ENCODE measurements at places on chromosomes 16 and 17.

GRCh38 chr17:38465391-38466345, 37.4 kb downstream of the ARHGAP23 start:
- DNase-seq: no peak

- DNase-seq: no peak
Observed at GRCh38 chr17:51612692-51613091, 352.3 kb downstream of the UTP18 start.

DNA sequence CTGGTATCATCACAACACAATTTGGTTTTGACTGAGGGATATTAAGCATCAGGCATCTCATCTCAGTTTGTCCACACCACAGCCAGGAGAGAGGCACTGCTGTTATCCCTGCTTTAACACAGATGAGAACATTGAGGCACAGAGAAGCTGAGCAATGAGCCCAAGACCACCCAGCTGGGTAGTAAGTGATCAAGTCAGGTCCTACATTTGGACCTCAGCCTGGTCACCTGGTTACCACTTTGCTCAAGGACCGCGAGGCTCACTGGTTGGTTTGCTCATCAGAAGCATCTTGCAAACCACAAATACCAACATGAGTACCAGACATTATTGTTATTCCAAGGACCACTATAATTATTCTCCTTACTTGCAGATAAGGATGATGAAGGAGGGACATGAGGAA, 245.5 kb downstream of the CBLN1 start:
- DNase-seq: no peak

DNA sequence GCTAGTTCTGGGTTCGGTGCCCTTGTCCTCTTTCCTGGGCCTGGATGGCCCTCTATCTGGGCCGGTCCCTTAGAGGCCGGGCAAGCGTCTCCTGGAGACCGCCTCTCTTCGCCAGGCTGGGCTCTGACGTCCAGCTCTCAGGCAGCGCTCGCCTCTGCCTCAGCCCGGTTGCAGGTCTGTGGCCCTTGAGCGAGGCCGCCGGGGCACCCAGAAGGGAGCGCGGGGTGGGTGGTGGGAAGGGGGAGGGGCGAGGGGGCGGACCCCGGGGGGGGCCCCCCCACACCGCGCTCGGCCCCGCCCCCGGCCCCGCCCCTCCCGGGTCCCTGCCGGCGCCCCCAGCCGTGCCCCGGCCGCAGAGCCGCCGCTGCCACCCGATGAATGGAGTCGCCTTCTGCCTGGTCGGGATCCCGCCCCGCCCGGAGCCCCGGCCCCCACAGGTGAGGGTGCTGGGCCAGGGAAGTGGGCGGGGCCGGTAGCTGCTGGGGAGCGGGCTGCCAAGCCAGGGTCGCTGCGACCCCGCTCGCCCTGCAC, at the start of gene ARHGAP23:
Gene ARHGAP23, plus strand, starts transcription at position 353 of the 531 bp plus-strand sequence. Its CDS starts 22 bp downstream, at position 375.
- DNase-seq: peak; percentile 14

GRCh38 chr17:2564877-2565276, 28.6 kb upstream of the PAFAH1B1 start:
- DNase-seq: no peak

DNA sequence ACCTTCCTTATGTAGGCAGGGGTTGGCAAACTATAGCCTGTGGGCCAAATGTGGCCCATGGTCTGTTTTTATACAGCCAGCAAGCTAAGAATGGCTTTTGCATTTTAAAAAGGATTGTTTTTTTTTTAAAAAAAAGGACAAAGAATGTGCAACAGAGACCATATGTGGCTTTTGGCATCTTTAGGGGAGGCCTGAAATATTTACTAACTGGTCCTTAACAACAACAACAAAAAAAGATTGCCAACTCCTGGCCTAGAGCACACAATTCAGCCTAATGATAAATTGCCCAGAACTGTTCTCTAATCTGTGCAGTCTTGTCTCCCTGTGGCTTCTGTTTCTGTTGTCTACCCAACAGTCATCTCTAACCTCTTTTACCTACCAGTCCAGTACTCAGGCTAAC, 67.1 kb downstream of the SSH2 start:
- DNase-seq: no peak

- peak; percentile 52 for DNase-seq
Observed at GRCh38 chr16:88264641-88265285, 118.0 kb upstream of the ZNF469 start.

- DNase-seq: no peak
Observed at GRCh38 chr17:58305626-58306025, 23.0 kb downstream of the TSPOAP1 start.

- no peak for DNase-seq
Observed at GRCh38 chr16:74954763-74955162, 30.2 kb downstream of the WDR59 start.

GRCh38 chr17:81523402-81524038, 4.7 kb upstream of the FSCN2 start:
- DNase-seq: no peak

GRCh38 chr16:22192261-22193062, 13.6 kb upstream of the EEF2K start:
- peak; percentile 57 for DNase-seq

- DNase-seq: no peak
Observed at GRCh38 chr17:9414471-9414870, 161.1 kb downstream of the STX8 start.

GRCh38 chr17:1398931-1399678, 917 bp downstream of the YWHAE start:
- no peak for DNase-seq

- DNase-seq: no peak
Observed at GRCh38 chr17:80361495-80362220, 53.3 kb upstream of the ENDOV start.

GRCh38 chr17:82458885-82459424, 414 bp downstream of the NARF start:
- DNase-seq: no peak

DNA sequence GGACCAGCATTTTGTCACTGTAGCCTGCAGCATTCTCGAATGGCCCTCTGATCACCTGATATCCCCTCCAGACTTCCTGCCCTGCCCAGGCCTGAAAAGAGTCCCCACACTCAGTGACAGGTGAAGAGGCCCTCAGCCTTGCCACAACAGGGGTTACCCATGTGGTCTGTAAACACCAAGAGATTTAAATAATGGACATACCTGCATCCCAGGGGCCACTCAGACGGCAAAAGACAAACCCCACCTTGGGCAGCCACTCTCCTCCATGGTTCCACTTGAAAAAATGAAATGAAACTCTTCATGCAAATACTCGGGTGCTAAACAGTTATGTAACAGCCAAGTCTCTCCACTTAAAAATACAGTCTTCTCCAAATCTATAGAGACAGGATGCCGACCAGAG, 22.9 kb upstream of the PECAM1 start:
- DNase-seq: no peak

GRCh38 chr16:24700549-24701392, 28.7 kb upstream of the TNRC6A start:
- no peak for DNase-seq

DNA sequence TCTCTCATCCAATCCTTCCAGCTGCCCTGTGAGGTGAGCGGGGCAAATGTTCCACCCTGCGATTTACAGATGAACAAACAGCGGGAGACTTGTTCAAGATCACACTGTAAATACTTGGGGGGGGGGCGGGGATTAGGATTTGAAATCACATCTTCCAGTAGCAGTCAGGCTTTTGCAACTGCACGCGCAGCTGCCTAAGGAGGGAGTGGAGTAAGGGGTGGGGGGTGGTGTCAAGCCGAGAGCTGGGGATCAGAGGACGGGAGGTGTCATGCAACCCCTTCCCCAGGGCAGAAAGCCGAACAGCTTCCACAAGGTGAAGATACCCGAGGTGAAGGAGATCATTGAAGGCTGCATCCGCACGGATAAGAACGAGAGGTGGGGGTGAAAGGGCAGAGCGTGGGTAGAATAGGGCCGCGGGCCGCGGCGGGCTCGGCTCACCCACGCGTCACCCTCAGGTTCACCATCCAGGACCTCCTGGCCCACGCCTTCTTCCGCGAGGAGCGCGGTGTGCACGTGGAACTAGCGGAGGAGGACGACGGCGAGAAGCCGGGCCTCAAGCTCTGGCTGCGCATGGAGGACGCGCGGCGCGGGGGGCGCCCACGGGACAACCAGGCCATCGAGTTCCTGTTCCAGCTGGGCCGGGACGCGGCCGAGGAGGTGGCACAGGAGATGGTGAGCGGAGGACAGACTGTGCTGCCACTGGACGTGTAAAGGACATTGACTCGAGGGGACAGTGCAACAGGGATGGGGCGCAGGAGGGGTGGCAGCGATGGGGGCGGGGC, 4.6 kb downstream of the WNK4 start:
- no peak for DNase-seq

- no peak for DNase-seq
Observed at GRCh38 chr17:46262271-46262670, 32.7 kb upstream of the LRRC37A start.
